Activated CD4-positive, alpha-beta T cell treated with anti-CD3 and anti-CD28 coated beads, Interleukin-2, amount 50 U/mL, for 4 hours (primary cell): ENCODE measurements at places on chromosomes 3 and 15.

- no peak for DNase-seq
Observed at GRCh38 chr15:71244250-71244649, 129.0 kb downstream of the THSD4 start.

DNA sequence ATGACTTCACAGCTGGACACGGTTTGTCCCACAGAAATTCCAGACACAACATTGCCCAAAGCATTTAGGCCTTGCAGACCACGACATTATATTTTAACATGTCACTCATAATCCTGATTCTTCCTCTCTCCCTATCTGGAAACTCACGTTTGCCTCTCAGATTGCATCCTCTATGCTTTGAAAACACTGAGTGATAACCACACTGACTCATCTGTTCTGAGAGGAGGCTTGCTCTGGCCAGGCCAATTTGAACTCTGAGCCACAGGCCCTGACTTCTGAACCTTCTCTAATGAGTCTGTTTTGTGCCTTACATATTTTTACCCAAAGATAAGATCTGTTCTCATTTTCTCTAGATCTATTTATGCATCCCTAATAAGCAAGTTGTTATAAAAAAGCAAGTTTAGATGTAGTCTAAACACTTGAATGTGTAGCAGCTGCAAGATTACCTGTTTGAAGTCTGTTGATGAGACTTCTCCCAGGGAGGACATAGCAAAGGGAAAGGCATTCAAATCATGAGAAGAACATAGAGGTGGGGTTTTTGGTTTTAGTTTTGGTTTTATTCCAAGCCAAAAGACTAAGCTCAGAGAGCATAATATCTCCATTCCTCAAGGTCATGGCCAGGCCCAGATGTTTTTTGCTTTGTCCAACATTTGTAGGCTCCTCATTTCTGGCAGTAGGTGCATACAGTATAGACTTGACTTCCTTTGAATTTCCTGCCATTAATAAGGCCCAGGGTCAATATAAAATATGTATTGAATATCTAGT, 234.4 kb upstream of the LRTM1 start:
- DNase-seq = no peak

GRCh38 chr3:188925376-188925775, 246.4 kb upstream of the TPRG1 start:
- DNase-seq = no peak

GRCh38 chr3:133938770-133939462, 43.2 kb upstream of the RAB6B start:
- no peak for DNase-seq

DNA sequence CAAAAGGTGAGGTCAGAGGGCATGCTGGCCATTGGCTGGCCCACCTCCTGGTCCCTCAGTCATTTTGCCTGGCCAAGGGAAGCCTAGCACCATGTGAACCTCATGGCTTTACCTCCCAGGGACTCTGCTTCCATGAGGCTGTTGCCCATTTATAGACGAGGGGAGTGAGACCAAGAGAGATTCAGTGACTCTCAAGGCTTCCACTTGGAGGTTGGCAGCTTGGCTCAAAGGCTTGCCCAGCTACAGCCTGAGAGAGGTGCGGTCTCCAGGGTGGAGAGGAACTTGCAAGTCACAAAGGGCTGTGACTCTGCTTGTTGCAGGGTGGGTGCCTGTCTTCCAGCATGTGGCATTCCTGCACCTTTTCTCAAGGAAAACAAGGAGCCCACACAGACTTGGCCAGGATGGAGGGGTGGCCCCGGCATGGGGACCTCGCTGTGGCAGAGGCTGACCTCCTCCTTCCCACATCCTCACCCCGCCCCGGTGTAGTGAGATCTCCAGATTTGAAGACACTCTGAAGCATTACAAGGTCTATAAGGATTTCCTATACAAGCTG, 24.5 kb downstream of the CFAP100 start:
- no peak for DNase-seq

DNA sequence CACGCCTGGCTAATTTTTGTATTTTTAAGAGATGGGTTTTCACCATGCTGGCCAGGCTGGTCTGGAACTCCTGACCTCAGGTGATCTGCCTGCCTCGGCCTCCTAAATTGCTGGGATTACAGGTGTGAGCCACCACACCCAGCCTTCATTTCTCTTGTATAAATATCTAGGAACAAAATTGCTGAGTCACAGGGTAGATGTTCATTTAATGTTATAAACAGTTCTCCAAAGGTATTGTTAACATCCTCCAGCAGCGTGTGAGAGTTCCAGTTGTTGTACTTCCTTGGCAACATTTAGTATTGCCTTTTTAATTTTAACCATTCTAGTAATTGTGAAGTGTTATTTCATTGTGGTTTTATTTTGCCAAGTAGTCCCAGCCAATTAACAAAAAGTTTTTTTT, 23.6 kb upstream of the MTMR14 start:
- no peak for DNase-seq

- no peak for DNase-seq
Observed at GRCh38 chr3:50050361-50050760, 38.4 kb upstream of the RBM5 start.

GRCh38 chr3:173538410-173538809, 140.9 kb downstream of the NLGN1 start:
- no peak for DNase-seq

- DNase-seq = no peak
Observed at GRCh38 chr3:107412376-107412775, 35.1 kb downstream of the CCDC54 start.

DNA sequence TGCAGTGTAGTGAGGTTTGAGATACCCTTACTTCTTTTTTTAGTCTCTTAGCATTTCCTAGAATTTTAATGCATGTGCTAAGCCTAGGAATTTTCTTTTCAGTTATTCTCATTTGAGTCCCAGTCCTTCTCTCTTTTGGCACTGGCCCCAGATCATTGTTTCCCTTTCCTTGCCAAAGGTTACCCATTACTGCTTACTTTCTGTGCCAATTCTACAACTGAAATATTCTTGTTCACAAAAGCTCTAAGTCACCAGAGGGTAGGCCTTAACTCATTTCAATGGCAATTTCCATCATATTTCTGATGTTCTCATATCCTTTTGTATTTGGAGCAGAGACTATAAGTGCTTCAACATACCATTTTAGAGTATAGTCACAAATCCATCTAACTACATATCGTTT, 199.6 kb upstream of the CBLB start:
- no peak for DNase-seq

DNA sequence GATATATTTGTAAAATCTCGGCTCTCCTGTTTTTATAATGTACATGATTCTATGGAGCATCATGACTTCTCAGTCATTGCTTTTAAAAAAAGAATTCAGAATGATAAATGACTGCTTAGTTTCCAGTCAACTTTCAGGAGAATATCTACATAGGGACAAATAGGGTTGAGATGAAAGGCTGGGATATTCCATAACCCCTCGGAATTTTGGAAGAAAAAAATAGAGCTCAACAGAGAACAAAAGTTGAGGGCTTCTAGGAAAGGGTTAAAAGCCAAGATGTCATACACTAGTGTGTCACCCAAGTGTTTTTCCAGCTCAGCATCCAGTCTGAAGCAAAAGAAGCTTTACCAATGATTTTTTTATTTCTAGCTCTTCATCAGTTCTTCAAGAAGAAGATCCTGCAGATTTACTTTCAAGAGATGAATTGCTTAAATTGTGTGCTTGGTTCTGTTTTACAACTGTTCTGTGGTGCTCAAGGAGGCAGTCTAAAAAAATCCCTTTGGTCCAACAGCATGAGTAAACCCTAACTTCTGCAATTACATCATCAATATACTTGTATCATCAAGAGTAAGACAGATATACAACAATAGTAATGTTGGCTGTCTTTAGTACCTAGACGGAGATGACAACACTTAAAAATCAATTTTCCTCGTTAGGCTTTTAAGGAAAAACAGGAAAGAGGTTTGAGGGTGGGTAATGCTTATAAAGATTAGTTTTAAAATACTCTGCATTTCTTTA, 979 bp downstream of the UNC13C start:
- DNase-seq = no peak

DNA sequence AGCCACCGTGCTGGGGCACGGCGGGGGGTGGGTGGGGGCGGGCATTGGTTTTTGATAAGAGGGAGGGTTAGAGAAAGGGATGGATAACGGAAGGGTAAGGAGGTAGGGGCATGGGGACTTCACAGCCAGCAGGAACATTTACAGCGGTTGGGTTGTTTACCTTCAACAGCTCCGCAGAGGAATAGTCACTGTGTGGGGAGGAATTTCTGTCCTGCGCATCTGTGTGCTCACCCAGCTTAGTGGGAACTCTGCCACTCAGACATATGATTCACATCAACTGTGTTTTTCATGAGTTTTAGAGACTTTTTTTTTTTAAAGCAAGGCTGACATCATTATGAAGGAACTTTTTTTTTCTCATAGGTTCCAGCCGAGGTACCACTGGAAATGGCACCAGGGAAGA, 19.6 kb downstream of the CHRD start:
- no peak for DNase-seq

- DNase-seq = no peak
Observed at GRCh38 chr3:192514081-192514753, 213.1 kb downstream of the FGF12 start.

DNA sequence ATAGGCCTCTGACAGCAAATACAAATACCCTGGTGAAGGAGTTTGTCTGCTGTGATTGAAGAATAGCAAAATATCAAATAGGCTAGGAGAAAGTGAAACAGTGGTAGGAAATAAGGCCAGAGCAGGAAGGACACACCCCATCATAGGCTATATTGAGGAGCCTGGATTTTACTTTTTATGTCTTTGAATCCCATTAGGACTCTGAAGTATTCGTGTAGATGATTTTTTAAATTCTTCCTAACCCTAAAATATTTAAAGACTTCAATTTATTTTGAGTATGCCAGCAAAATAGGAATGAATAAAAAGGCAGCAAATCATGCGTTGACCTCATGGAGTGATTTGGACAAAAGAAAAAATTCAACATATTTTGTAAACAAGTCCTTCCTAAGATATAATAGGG, 562.8 kb downstream of the NAALADL2 start:
- DNase-seq = no peak

DNA sequence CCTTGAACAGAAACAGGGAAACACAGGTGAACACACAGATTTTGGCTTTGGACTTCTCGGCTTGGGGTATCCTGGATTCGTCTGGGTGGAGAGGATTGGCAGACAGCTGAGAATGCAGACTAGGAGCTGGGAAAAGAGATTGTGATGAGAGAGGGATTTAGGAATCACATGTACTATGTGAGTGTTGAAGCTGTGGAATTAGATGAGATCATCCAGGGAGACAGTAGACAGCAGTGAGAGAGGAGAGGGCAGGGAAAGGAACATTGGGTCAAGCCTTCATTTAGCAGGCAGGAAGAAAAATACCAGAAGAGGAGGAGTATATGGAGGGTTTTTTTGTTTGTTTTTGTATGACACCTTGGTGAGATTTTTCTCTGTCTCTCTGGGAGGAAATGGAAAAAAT, 262.1 kb upstream of the TBL1XR1 start:
- no peak for DNase-seq

GRCh38 chr3:108511490-108511889, 1.1 kb upstream of the MYH15 start:
- no peak for DNase-seq

GRCh38 chr3:53100818-53101466, 29.3 kb downstream of the RFT1 start:
- no peak for DNase-seq

DNA sequence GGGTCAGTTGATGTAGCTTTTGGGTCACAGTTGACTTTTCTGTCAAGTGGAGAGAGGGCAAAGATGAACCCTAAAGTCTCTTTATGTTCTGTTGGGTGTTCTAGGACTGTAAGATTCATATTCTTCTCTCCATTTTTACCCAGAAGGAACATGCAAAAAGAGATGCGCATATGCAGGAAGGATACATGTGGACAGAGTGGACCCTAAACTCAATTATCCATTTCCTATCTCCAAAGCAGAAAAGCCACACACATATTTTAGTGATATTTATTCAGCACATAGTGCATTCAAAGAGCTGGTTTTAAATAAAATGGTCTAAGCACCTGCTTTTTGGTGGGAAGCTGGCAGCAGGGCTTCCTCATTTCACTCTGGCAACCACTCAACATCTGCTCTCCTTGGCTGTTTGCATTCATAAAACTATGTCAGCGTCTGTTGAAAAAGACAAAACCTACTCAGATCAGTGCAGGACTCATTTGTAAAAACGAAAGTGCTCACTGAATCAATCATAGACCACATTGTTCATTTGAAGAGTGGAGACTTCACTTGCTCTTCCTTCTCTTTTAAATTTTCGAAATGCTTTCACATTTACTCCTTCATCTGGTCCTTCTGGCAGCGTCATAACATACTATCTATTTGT, 96.6 kb downstream of the SEMA6D start:
- DNase-seq = no peak

- DNase-seq = no peak
Observed at GRCh38 chr15:48774484-48774883, 36.4 kb downstream of the CEP152 start.

DNA sequence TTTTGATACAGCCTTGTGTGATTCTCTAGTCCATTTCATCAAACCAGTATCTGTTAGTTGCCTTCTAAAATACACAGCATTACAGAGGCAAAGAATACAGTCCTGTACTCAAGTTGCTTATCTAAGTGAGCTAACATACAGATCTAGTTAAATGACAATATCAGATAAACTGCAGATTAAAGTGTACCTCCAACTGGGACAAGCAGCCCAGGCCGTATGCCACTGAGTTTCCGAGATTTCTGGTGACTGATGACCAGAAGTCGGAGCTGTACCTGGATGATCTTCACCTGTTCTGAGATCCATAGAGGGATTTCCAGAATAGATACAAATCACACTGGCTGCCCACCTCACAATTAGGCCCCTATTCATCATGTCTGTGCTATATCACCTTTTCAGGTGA, 6.3 kb upstream of the TRIM59 start:
- no peak for DNase-seq
